Suppressor macrophage (primary cell): ENCODE measurements at places on chromosomes 5 and 9.
A peak's percentile ranks its signal among the peaks of the same experiment; 100 is the strongest.

- no peak for DNase-seq
Measured at GRCh38 chr5:91076138-91076537, 307.0 kb downstream of the ARRDC3 start.

- no peak for DNase-seq
Measured at GRCh38 chr5:66143473-66144073, 527 bp upstream of the SREK1 start.

DNA sequence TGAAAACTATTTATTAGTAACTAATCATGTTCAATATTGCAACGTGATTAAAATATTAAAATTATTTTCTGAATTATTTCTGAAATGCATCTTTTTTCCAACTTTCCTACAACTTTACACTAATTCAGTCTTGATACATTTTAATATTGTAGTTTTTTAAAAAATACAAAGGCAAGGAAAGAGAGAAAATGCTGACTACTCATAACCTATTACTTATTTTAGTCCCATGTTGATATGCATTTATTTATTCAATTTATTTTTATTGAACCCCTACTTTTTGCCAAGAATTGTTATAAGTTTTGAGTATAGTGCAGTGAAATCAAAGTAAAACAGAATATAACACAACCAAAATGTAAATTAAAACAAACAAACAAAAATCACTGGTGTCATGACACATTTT is 978.2 kb downstream of the CDH9 start:
- no peak for DNase-seq

DNA sequence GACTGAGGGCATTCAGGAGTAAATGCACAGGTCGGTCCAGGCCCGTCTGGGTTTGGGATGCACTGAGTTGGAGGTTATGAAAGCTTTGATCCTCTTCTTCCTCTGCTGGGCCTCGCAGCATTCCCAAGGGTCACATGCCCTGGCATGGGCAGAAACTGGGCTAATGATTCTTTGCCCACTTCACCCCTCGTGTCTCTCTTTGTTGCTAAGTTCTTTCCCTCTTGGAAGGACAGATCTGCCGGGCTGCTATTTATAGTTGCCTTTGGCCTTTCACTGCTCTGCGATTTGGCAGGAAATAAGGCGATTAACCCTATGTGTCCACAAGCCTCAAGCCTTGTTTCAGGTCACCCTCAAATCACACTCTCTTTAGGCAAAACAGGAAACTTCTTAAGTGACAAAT is 66.9 kb downstream of the ENTREP1 start:
- no peak for DNase-seq

DNA sequence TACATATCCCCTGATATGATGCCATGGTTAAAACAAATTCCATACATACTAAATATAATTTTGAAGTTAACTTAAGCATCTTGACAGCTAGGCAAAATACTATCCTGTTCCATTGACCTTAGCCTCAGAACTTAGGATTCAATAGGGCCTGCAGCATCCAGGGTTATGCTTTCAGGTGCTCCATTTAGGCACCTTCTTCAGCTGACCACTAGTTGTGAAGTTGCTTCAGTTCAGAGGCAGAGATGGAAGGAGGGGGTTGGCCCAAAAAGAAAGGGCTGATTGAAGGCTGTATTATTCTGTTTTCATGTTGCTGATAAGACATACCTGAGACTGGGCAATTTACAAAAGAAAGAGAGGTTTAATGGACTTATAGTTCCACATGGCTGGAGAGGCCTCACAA is 7.0 kb upstream of the NREP start:
- no peak for DNase-seq

- no peak for DNase-seq
Measured at GRCh38 chr9:135857843-135858242, 49.5 kb downstream of the CAMSAP1 start.

GRCh38 chr5:91643797-91644196 is 260.7 kb upstream of the ARRDC3 start:
- DNase-seq: no peak

DNA sequence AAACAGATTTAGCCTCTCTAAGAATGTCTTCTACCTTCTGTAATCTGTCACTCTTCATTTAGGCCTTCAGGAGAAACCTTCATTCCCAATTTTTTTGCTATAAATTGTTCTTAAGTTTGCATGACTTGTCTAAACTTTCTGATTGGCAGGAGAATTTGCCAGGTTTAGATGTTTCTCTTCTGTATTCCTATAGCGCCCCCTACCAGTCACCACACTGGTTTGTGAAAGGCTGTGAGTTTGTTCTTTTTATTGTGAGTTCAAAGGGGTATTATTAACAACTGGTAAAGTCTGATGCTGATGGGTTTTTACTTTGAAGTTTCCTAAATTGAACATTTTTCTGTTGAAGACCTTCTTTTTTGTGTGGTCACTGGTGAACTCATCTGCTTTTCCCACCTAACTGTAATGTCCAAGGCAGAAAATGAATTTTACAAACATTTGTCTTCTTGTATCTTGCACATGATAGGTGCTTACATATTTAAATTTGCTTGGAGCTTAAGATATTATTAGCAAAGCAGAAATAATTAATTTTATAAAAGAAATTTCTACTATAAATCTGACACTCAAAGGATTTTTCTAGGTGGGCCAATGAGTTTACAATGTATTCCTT is 18.4 kb upstream of the F2RL2 start:
- DNase-seq: peak; percentile 74

DNA sequence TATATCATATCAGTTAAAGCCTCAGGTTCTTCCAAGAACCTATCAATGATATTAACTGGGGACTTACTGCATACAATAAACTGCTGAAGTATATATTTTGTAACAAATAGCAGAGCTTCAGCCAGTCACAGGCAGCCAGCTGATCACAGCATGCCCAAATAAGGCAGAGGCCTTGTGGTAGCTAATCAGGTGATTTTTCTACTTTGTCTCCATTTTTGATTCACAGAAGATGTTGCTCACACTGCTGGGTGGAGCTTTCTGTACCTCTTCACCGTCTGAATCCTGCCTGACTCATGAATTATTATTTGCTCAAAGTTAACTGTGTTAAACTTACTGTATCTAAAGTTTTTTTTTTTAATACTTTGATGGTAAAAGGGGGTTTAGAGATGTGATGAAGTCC is 357.4 kb downstream of the PSAT1 start:
- DNase-seq: no peak

- no peak for DNase-seq
Measured at GRCh38 chr9:111731928-111732327, 62.8 kb downstream of the SHOC1 start.

- DNase-seq: no peak
Measured at GRCh38 chr9:16309469-16310271, 560.8 kb downstream of the BNC2 start.

GRCh38 chr5:172508471-172509404 is 54.4 kb upstream of the SH3PXD2B start:
- DNase-seq: no peak

DNA sequence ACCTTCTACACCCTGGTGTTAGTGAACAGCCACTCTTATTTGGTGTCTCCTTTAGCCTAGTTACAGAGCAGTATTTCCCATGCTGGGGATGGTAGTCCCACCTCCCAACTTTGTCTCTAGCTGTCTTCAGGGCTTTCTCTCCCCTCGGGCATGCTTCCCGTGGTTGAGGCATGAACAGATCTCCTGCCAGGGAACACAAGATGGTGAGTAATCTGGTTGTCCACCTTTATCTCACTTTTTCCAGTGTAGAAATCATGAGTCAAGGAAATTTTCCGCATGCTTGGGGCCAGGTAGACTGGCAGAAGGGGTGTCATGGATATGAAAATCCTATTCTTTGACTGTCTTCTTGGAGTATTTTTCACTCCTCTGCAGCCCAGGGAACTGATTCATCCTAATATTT is 532.9 kb downstream of the ANXA1 start:
- DNase-seq: no peak

- peak; percentile 23 for DNase-seq
Measured at GRCh38 chr5:5886812-5887486, 464.5 kb downstream of the ICE1 start.

- DNase-seq: no peak
Measured at GRCh38 chr9:105541838-105542237, 16.1 kb upstream of the FKTN start.

DNA sequence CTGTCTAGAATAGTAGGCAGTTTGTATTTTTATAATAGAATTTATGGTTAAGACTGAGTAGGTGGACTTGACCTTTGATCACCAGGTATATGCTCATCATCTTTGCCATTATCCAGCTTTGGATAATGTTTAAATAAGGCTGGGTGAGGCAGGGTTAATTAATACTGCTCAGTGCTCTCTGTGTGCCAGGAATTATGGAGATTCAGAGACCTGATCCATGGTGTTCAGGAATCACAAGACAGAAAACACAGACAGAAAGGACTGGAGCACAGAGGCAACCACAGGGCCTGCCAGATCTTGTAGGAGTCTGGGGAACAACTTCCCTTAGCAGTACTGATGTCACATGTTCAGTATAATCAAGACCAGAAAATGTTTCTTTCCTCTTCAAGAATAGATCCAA is 186.3 kb upstream of the ADCY2 start:
- no peak for DNase-seq

- no peak for DNase-seq
Measured at GRCh38 chr5:171492781-171493180, 73.3 kb downstream of the FGF18 start.

- DNase-seq: no peak
Measured at GRCh38 chr9:87875060-87875459, 7.6 kb upstream of the SPATA31E1 start.

DNA sequence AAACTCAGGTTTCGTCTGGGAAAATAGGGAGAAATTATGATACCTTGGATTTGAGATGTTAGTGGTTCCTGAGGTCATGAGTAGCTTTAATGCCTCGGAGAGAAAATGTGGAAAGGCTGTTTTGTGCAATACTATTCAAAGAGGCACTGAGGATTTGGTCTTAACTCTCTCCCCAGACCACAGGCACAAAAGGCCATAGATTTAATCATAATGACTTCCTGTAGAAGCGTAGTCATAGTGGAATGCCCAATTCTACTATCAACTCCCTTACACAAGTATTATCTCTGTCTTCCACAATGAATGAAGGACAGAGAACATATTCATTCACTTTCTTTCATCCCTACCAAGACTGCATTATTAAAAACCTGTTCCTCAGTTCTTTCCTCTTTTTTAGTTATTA is 153.0 kb upstream of the FTMT start:
- DNase-seq: no peak

GRCh38 chr5:123422433-123423277 is 548 bp downstream of the CEP120 start:
- peak; percentile 27 for DNase-seq

DNA sequence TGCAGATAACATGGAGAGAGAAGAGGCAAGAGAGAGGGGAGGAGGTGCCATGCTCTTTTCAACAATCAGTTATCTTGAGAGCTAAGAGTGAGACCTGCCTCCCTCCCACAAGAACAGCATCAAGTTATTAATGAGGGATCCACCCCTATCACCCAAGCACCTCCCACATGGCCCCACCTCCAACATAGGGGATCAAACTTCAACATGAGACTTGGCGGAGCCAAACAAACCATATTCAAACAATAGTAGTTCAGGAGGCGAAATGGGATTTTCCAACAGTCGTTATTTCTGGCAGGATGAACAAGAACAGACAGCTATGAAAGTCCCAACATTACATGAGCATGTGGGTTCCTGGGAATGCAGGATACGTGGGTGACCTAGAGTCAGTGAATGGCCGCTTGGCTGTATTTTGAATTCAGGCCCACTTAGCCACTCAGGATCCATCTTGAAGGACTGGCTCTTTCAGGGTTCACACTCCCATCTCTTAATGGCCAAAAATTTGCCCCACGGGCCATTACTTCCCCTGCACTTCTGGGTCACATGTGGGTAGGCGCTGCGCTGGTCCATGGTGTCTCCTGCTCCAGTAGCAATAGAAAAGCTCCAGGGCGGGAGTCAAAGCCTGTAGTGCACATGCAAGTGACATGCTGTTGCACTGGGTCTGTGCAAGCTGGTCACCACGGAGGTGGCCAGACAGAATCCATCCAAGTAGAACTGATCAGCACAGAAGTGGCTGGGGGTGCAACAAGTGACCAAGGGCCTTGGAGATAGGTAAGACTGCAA is 7.1 kb upstream of the FAF2 start:
- no peak for DNase-seq

GRCh38 chr9:13554626-13555025 is 275.1 kb upstream of the MPDZ start:
- DNase-seq: no peak

- no peak for DNase-seq
Measured at GRCh38 chr5:73733219-73733618, 107.2 kb downstream of the ARHGEF28 start.

DNA sequence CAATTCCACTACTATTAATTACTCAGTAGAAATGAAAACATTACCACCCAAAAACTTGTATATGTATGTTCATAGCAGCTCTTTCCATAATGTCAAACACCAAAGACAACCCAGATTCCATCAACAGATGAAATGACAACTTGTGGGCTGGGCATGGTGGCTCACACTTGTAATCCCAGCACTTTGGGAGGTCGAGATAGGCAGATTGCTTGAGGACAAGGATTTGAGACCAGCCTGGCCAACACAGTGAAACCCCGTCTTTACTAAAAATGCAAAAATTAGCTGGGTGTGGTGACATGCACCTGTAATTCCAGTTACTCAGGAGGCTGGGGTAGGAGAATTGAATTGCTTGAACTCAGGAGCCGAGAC is 11.5 kb downstream of the UIMC1 start:
- DNase-seq: no peak

DNA sequence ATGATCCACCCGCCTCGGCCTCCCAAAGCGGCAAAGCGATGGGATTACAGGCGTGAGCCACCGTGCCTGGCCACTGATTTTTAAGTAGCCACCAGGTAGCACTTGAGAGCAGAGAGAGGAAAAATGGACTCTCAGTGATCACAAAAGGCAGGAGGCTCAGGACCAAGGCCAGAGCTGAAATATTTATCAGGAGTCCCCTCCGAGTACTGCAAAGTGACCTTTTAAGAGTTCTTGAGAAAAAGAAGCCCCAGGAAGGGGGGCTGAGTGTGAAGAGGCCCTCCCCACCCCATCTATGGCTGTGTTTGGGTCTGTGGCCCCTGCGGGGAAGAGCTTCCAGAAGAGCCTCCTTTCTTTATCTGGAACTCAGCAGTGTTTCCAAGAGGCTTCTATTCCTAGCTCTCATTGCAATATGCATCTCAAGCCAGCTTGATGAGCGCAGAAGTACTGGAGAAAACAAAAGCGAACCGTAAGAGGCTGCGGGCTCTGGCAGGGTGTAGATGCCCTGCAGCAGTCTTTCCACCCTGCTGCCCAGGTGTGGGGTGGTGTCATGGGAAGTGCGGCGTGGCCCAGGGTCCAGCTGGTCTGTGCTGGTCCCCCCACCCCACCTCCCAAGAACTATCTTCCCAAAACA is 75.5 kb upstream of the CDK20 start:
- DNase-seq: no peak
